ENCODE measurements at places on chromosomes 4 and X. TPM values are rescaled to one million over a fixed set of nuclear protein-coding genes. Genes with fewer than 3 reads are reported as not detected.

Gene UNC5C
- total RNA-seq = 0.72 TPM

Gene NFXL1
- total RNA-seq = 10.4 TPM

Gene PNMA5
- total RNA-seq = not detected

Gene PPP2R2C
- not detected for total RNA-seq

Gene ARHGAP36
- not detected for total RNA-seq

Gene STS
- total RNA-seq = 2.2 TPM

Gene BTK
- 0.14 TPM for total RNA-seq

Gene NHS
- total RNA-seq = 9.0 TPM

GRCh38 chr4:143420227-143420626 is 83.6 kb downstream of the GAB1 start:
- DNase-seq = no peak

DNA sequence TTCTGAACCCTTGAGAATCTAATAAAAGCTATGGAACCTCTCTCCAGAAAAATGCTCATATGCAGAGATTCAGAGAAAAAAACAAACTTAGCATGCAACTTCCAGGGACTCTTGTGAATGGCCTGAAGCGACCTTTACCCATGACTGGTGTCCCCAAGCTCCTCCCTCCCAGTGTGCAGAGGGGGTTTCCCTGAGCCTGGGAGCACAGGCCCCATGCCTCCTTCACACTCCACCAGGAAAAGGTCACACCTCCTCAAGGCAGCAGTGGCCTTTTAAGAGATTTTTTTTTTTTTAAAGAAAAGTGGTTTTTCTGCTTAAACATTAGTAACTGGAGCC is 13.3 kb upstream of the UBA6 start:
- peak; percentile 37 for DNase-seq

DNA sequence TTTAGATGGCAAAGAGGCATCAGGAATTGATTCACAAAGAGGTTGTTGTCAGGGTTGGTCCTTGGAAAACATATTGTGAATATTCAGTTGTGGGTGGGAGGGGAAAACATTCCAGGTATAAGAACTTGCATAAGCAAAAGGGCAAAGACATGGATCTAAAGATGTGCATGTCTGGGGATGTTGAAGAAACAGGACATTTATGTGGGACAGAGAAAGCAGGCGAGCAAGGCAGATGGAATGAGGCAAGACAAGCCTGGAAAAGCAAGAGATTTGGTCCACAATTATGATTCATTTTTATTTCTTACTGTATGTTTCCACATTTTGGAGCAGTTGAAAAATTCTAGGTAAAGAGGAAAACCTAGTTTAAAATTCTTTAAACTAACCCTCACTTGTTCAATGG is 134.9 kb upstream of the CXXC4 start:
- no peak for DNase-seq

DNA sequence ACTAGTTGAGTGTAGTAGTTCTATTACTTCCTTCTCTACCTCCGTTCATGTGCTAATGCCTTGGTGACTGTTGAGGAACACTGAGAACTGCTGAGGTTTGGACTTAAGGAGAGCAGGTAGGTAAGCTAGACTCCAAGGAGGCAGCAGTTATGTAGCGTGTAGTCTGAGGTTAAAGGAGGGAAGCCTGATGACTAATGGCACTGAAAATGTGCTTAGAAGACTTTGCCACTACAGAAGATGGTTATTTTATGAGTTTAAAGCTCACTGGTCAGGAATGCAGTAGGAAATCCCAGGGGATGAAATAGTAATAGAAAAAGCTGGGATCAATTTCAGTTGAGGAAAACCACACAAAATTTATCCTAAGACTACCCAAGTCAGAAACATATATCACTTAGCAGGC is 1077.3 kb downstream of the RAPGEF2 start:
- DNase-seq = peak; percentile 22

- DNase-seq = no peak
Measured at GRCh38 chrX:42538405-42538804, 239.6 kb downstream of the PPP1R2C start.

- DNase-seq = no peak
Measured at GRCh38 chr4:185167234-185167633, 24.2 kb downstream of the SLC25A4 start.

DNA sequence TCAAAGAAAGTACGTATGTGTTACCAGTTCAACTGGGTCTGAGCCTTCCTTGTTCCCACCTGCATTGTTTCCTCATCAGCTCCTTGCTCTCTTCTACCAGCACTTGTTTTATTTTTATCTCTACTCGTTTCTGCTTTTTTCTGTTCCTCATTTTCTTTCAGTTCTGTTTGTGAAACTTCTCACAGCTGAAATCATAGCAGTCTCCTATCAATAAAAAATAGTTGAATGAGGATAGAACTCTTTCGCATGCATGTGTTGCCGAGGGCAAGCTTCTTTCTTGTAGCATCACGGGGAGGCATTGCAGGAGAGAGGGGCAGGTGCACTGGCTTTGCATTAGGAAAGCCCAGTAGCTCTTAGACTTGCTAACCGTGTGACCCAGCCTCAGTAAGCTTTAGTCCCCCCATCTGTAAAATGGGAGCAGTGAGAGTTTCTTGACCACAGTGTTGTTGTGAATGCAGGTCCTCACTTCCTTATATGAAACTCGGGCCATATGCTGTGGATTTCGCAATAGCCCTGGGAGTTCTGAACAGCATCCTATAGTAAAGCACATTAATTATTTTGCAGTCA is 24.7 kb downstream of the OFD1 start:
- DNase-seq = no peak

GRCh38 chrX:30275498-30275897 is 28.6 kb downstream of the MAGEB1 start:
- no peak for DNase-seq

GRCh38 chrX:3393178-3393577 is 46.7 kb upstream of the MXRA5 start:
- no peak for DNase-seq

- DNase-seq = no peak
Measured at GRCh38 chr4:71444395-71444794, 105.6 kb downstream of the SLC4A4 start.

DNA sequence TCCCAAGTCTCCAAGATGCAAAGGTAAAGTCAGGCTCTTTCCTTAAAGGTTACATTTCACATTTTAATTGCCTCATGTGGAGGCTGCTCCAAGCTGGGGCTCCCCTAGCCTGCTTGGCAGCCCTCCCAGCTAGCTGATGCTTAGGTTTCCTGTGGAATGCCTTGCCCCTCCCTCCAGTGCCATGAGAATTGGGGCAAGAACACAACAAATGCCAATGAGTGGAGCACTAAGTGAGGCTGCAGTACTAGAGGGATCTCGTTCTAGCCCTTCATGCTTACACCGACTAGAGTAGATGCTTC is 597.7 kb downstream of the MID1IP1 start:
- DNase-seq = no peak

- DNase-seq = no peak
Measured at GRCh38 chrX:31464306-31464915, 392.6 kb upstream of the FTHL17 start.

- no peak for DNase-seq
Measured at GRCh38 chr4:6104541-6105130, 86.4 kb upstream of the C4orf50 start.

GRCh38 chrX:54826598-54826997 is 19.1 kb downstream of the MAGED2 start:
- DNase-seq = no peak

- peak; percentile 75 for DNase-seq
Measured at GRCh38 chr4:101356928-101357327, 9.6 kb upstream of the PPP3CA start.

DNA sequence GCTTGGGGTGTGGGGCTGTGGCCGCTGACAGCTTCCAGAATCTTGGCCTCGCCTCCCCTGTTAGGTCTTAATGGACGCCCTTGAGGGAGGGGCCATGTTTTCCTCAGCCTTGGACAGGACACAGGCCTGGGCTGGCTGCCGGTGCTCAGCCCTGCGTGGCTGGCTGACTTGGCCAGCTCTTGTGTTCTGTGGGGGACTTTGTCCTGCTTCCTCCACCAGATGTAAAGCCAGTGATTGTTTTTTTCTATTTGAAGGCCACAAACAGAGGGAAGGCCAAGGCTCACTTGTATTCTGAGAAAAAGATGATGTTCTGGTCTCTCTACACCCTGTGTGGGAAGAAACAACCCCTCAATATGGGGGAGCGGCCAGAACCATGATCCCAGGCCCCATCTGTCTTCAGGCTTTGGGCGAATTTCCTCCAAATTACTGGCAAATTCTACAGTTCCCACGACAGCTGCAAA is 71.3 kb downstream of the HTRA3 start:
- DNase-seq = no peak
